Lower lobe of right lung (tissue), 2 donors: ENCODE measurements at places on chromosomes 7 and 10. TPM values are rescaled to one million over a fixed set of nuclear protein-coding genes. Genes with fewer than 3 reads are reported as not detected.

GRCh38 chr10:11045995-11046775 lies 28.5 kb downstream of the CELF2 start:
- no peak for DNase-seq
- H3K4me1 ChIP-seq: peaks cover 19% of the 10 kb centered on the region
- H3K36me3 ChIP-seq: no peaks in the 10 kb centered on the region
- no peak overlapping the region for H3K4me3 ChIP-seq
- H3K27me3 ChIP-seq: no peaks in the 10 kb centered on the region

DNA sequence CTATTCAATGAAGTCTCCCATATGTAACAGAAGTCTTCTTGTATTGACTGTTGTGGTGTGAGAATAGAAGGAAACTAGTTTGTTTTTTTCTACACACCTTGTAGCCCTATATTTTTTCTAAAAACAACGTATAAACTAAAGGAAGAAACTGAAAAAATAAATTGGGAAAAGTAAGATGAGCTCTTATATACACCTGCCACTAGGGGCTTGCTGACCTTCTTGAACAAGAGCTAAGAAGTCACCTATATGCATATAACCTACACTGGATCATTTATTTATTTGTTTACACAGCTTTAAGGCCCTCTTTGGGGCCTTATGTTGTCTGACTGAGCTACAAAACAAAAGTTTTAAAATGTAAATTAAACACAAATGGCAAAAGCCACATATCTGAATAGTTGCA lies 383.0 kb downstream of the HPSE2 start:
- no peak overlapping the region for H3K27ac ChIP-seq
- DNase-seq: no peak
- no peaks in the 10 kb centered on the region for H3K4me1 ChIP-seq
- H3K36me3 ChIP-seq: no peaks in the 10 kb centered on the region
- H3K4me3 ChIP-seq: no peak overlapping the region

DNA sequence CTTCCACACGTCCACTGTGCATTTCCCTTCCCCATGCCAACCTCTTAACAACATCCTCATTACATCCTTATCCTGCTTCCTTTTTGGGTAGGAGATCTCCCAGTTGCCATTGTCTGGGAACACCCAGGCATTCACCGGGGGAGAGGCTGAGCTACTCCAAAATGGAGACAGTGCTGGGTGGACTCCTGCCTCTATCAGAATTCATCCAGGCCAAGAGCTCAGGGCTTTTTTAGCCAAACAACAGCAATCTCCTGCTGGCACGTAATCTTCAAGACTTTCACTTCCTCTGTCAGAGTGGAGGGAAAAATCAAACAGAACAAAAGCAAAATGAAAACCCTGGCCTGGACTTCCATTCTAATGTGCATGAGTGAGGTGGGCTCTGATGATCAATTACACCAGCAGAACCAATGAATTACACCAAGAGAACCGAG lies 245.0 kb downstream of the PRPF18 start:
- peaks cover 37% of the 10 kb centered on the region for H3K4me1 ChIP-seq
- no peak overlapping the region for H3K4me3 ChIP-seq
- H3K27me3 ChIP-seq: peaks cover 4% of the 10 kb centered on the region
- peak overlapping the region; percentile 63 for H3K27ac ChIP-seq
- no peaks in the 10 kb centered on the region for H3K36me3 ChIP-seq

GRCh38 chr7:28474640-28475039 lies 62.3 kb downstream of the CREB5 start:
- H3K27me3 ChIP-seq: no peaks in the 10 kb centered on the region
- no peak overlapping the region for H3K4me3 ChIP-seq
- H3K4me1 ChIP-seq: no peaks in the 10 kb centered on the region
- no peak overlapping the region for H3K27ac ChIP-seq
- H3K36me3 ChIP-seq: no peaks in the 10 kb centered on the region
- DNase-seq: no peak

DNA sequence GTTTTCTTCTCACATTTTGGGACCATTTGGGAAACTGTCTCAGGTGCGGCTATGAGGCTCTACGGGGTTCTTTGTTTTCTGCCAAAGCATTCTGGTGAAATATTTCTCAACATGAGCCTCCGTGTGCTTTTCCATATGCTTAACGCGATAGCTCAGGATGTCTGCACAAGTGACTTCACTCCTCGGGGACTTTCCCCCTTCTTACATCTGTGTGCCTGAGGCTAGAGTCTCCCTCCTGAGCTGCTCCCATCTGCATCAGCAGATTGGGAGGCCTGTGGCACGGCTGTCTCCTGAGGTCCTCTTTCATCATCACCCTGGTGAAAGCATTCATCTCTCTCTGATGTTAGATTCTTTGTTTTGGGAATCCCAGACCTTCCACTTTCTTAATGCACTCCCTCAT lies 1190.9 kb downstream of the TYW1 start:
- no peaks in the 10 kb centered on the region for H3K4me1 ChIP-seq
- no peak for DNase-seq
- no peaks in the 10 kb centered on the region for H3K27me3 ChIP-seq
- H3K27ac ChIP-seq: no peak overlapping the region

- H3K27ac ChIP-seq: no peak overlapping the region
- H3K4me1 ChIP-seq: no peaks in the 10 kb centered on the region
- no peaks in the 10 kb centered on the region for H3K36me3 ChIP-seq
- no peak for DNase-seq
These were observed 930.6 kb upstream of the ZNF722 start for GRCh38 chr7:63067897-63068585.

DNA sequence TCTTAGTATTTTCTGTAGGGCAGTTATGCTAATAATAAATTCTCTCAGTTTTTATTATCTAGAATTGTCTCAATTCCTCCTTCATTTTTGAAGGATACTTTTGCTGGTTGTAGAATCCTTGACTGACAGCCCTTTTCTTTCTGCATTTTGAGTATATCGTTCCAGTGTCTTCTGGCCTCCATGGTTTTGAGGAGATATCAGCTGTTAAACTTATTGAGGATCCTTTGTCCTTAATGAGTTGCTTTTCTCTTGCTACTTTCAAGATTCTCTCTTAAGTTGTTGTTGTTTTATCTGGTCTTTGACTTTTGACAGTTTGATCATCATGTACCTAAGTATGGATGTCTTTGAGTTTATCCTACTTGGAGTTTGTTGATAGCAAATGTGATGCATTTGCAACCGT lies 8.9 kb upstream of the GJC3 start:
- no peak overlapping the region for H3K4me3 ChIP-seq
- no peak overlapping the region for H3K27ac ChIP-seq
- no peaks in the 10 kb centered on the region for H3K4me1 ChIP-seq
- no peaks in the 10 kb centered on the region for H3K36me3 ChIP-seq
- H3K27me3 ChIP-seq: no peaks in the 10 kb centered on the region

DNA sequence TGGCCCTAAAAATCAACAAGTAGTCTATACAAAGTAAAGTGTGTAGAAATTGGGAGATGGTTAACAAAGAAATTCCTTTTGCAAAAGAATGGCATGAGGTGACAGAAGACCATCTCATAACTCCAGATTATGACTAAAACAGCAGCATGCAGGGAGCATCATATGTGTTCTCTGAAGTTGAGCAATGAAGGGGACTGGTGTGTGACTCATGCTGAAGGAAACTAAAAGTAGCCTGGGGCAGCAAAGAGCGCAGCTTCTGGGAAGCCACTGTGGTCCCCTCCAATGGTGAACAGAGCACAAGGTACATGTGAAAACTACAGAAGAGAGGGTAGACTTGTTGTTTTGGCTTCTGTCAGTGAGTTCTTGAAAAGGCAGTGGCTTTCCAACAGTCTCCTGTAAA lies 133.4 kb downstream of the MACC1 start:
- no peak overlapping the region for H3K4me3 ChIP-seq
- H3K27me3 ChIP-seq: no peaks in the 10 kb centered on the region

DNA sequence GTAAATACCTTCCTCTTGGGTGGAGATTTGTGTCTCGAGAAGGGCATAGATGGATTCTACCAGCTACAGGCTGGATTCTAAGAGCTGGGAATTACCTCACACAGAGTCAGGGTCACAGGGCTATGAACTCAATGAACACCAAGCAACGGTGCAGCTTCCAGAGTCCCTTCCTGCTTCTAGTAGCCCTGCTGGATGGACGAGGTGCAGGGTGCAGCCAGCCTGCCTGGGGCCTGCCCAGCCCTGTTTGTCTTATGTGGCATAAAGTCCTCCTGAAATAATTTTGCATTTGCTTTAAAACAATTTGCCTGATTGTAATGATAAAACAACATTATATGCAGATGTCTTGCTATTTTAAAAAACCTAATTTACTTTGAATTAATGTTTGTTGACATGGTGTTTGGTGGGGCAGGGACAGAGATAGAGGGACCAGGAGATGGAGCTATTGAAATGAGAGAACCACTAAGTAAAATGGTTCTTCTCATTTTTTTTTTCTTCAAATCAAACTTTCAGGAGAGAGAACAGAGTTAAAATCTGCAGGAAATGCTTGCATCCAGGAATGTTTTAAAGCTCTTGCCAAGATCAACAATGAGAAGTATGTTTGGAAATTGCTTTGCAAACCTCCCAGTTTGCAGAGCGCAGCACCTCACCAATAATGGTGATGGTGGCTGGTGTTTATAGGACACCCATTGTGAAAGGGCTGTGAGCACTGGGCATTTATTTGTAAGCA lies 305.4 kb upstream of the PODXL start:
- no peaks in the 10 kb centered on the region for H3K4me1 ChIP-seq
- no peaks in the 10 kb centered on the region for H3K27me3 ChIP-seq
- H3K4me3 ChIP-seq: no peak overlapping the region
- H3K27ac ChIP-seq: no peak overlapping the region
- no peak for DNase-seq
- no peaks in the 10 kb centered on the region for H3K36me3 ChIP-seq

DNA sequence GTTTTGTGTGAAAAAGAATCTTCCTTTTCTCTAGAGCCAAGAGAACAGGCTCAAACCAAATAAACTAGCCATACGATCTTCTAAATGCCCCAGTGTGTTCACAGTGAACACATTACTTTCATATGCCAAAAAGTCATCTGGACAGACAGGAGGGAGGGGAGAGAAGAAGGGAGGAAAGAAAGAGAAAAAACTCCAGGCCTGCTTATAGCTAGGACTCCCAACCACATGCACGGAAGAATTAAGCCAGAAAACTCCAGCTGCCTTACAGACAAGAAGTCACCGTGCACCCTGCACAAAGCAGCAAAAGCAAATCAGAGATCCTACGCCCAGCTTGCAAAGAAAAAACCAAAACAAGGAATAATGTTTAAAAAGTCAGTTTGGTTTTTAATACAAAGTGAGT lies 34.3 kb downstream of the SNX8 start:
- peaks cover 16% of the 10 kb centered on the region for H3K36me3 ChIP-seq
- peaks cover 12% of the 10 kb centered on the region for H3K4me1 ChIP-seq
- DNase-seq: no peak
- H3K27ac ChIP-seq: no peak overlapping the region
- no peak overlapping the region for H3K4me3 ChIP-seq
- H3K27me3 ChIP-seq: no peaks in the 10 kb centered on the region

DNA sequence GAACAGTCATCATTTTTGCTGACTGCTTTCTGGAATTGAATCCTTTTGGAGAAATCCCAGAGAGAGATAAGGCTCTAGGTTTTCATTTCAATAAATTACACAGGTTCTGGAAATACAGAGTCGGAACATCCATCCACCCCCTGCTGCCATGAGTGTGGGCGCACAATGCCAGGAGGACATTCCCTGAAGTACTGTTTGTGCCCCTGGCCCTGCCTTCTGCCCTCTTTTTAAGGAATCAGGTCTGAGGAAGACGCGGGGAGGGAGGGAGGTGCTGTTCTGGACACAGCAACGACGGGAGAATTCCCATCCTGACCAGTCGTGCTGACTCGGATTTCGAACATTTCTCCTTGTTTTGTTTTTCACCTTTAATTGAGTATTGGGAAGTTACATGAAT lies 69.0 kb downstream of the SEC61G start:
- no peaks in the 10 kb centered on the region for H3K36me3 ChIP-seq
- no peaks in the 10 kb centered on the region for H3K4me1 ChIP-seq
- DNase-seq: no peak
- no peaks in the 10 kb centered on the region for H3K27me3 ChIP-seq
- H3K27ac ChIP-seq: no peak overlapping the region

- DNase-seq: no peak
- H3K27ac ChIP-seq: no peak overlapping the region
- no peaks in the 10 kb centered on the region for H3K4me1 ChIP-seq
- no peak overlapping the region for H3K4me3 ChIP-seq
These were observed 198.6 kb downstream of the TRIL start for GRCh38 chr7:28759475-28759971.

DNA sequence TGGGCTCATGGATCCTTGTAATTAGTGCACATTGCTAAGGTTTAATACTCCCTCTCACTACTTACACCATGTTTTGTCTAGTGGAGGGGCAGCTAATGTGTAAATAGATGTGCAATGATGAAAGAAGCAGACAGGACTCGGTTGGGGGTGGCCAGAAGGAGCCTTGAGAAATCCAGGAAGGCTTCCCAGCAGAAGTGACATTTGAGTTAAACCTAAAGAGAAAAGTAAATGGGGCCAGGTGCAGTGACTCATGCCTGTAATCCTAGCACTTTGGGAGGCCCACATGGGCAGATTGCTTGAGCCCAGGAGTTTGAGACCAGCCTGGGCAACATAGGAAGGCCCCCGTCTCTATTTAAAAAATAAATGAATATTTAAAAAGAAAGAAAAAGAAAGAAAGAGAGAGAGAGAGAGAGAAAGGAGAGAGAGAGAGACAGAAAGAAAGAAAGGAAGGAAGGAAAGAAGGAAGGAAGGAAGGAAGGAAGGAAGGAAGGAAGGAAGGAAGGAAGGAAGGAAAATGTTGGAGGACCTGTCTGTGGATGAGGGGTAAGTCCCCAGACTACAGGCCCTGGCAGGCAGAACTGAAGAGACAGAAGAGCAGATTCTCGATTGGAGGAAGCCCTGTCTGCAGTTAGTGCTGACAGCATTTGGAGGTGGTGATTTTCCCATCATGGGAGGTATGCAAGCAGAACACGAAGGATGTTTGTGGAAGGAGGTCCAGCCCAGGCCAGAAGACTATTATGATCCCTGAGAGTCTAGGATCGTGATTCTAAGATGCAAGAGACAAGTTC lies 3.6 kb downstream of the ELN start:
- H3K27ac ChIP-seq: peak overlapping the region; percentile 78
- no peak for DNase-seq
- peaks cover 17% of the 10 kb centered on the region for H3K36me3 ChIP-seq
- H3K27me3 ChIP-seq: peaks cover 23% of the 10 kb centered on the region
- peaks cover 60% of the 10 kb centered on the region for H3K4me1 ChIP-seq

DNA sequence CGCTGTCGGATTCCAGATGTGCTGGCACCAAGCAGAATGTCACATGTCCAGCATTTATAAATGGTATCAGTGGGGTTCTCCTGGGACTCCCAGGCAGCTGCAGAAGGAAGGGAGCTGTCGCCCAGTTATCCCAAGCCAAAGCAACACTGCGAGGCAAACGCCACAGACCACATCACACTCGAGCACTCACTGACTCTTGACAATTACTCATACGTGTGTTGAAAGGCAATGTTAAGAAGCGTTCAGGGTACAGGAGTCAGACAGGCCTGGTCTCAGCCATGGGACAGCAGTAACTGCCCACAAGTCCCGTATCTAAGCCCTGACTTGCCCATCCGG lies 113.4 kb downstream of the DIP2C start:
- H3K4me3 ChIP-seq: no peak overlapping the region
- H3K27ac ChIP-seq: no peak overlapping the region
- no peaks in the 10 kb centered on the region for H3K36me3 ChIP-seq
- peaks cover 18% of the 10 kb centered on the region for H3K4me1 ChIP-seq
- DNase-seq: peak; percentile 7

UFSP1 gene
- 2.3 TPM for total RNA-seq

HECW1 gene
- total RNA-seq: 0.06 TPM

CLDN15 gene
- total RNA-seq: 11.1 TPM

PIP gene
- 12.6 TPM for total RNA-seq

ADIRF gene
- 158 TPM for total RNA-seq

PPP1R17 gene
- total RNA-seq: not detected

C7orf57 gene
- total RNA-seq: 1.6 TPM

AHR gene
- 132 TPM for total RNA-seq
